ENCODE measurements at places on chromosomes 2 and 18.

GRCh38 chr2:61371027-61371426, 99.9 kb downstream of the USP34 start:
- DNase-seq: no peak

- no peak for DNase-seq
Observed at GRCh38 chr2:163324677-163325076, 411.1 kb downstream of the FIGN start.

- DNase-seq: no peak
Observed at GRCh38 chr18:62438018-62438329, 84.9 kb upstream of the ZCCHC2 start.

GRCh38 chr2:165697748-165698443, 96.2 kb downstream of the GALNT3 start:
- no peak for DNase-seq

- DNase-seq: no peak
Observed at GRCh38 chr2:217452928-217453327, 549.9 kb downstream of the TNS1 start.

- DNase-seq: peak; percentile 99
Observed at GRCh38 chr2:102664471-102664909, 45.1 kb downstream of the SLC9A2 start.

GRCh38 chr2:190881084-190881597, 520 bp downstream of the GLS start:
- DNase-seq: no peak

DNA sequence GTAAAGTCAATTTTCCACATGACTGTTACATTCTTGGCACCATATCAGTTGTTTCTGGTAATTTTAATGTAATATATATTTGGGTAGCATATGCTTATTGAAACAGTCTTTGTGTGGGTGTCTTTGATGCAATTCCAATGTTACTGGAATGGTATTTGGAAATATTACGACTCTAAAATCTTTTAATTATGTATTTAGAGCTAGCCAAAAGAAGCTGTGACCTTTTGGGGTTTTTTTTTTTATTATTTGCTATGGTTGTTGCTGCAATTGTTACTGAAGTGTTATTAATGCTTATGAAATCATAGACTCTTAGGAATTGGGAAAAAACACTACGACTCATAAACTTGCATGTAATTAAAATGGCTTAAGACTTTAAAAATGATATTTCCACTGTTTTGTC, 95.9 kb downstream of the AOX1 start:
- DNase-seq: no peak

DNA sequence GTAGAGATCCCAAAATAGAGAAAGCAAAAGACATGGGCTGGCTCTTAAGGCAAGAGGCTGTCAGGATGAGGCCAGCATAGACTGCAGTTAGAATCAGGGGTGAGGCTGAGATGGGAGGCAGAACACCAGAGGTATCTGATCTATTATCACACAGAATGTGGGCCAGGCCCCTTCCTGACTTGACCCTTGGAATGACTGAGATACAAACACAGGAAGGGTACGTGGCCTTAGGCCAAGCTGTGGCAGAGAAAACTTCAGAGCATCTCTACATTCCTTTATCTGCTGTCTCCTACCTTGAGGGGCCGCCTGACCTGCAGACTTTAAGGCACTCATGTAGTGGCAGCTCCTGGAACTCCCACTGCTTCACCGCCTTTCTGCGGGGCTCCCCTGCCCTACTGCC, 28.4 kb downstream of the TMEM17 start:
- no peak for DNase-seq

DNA sequence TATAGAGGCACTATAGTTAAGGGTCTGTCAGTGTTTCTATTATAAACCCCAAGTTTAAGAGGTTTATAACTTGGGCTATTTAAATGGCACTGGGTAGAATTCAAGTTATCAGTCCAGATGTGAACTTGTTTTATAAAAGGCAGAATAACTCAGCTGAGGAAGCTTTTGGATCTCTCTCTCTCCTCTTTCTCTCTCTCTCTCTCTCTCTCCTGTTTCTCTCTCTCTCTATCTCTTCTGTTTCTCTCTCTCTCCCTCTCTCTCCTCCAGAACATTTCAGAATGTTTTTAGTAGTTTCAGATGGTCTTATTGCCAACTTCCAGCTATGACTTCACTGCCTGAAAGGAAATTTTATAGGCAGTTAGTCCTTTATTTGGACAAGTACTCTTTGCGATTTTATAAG, 6.4 kb upstream of the BCL11A start:
- no peak for DNase-seq

DNA sequence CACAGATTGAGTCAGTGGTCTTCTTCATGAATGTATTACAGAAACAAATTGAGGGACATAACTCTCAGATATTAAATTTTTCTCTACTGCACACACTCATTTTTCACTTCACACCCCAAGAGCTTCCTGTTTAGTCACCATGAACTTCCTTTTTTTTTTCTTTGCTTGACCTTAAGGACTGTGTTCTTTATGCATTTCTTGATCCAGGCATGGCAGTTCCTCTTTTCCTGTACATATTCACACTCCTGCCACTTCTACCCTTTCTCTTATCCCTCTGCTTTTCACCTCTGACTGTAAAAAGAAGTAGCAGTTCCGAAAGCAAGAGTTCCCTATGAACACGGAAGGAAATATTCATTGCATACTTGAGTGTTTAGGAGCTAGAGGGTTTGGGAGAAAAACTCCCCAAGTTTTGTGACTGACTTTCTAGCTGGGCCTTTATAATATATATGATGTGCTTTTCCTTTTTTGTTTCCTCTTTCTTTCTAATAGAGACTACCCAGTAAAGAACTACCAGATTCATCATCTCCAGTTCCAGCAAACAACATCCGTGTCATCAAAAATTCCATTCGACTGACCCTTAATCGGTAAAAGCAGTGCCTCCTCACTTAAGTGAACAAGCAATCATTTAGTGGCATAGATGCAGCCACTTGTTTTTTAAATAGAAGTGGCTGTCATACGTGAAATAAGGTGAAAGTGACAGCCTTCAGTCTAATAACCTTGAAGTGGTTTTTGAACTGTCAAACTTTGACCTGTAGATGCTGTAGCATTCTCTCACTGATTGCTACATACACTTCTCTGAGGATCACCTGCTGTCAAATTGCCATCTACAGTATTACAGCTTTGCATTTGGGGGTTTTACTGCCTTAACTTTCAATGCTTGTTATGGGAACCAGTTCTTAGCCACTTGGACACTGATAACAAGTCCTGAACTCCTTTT, 40.8 kb downstream of the PAPOLG start:
- no peak for DNase-seq

GRCh38 chr2:209976698-209977385, 25.6 kb upstream of the RPE start:
- no peak for DNase-seq

GRCh38 chr2:149221002-149221401, 109.4 kb upstream of the LYPD6 start:
- DNase-seq: no peak

GRCh38 chr2:17599617-17600016, 59.1 kb downstream of the VSNL1 start:
- no peak for DNase-seq

DNA sequence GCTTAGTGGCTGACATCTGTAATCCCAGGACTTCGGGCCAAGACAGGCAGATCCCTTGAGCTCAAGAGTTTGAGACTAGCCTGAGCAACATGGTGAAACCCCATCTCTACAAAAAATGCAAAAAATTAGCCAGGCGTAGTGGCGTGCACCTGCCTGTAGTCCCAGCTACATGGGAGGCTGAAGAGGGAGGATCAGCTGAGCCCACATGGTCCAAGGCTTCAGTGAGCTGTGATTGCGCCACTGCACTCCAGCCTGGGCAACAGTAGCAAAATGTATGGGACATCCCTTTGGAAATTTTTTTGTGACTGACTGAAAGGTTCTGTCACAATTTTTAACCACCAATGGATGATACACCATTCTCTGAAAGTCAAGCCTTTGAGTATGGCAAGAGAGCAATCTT, 6.3 kb upstream of the COLEC12 start:
- DNase-seq: no peak

GRCh38 chr2:104866883-104867812, 13.2 kb downstream of the POU3F3 start:
- no peak for DNase-seq

GRCh38 chr2:27212626-27213471, 781 bp upstream of the SLC5A6 start:
- DNase-seq: no peak

GRCh38 chr2:28361991-28362710, 30.5 kb upstream of the FOSL2 start:
- no peak for DNase-seq

- DNase-seq: peak; percentile 89
Observed at GRCh38 chr2:43158259-43158880, 68.0 kb downstream of the ZFP36L2 start.

DNA sequence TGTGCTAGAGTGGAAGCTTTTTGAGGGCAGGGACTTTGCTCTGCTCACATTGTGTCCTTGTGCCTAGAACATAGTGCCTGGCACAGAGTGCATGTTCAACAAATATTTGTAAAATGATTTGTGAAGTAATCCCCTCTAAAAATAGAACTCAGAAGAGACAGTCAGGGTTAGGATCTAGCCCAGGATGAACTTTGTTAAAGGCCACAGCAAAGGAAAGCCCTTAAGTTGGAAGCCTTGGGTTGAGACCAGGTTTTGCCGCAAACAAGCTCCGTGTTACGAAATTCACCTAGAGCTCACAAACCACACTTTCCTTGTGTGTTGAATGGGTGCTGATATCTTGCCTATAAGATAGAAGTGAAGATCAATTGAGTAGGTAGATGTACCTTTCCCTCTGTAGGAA, 84.2 kb downstream of the SETBP1 start:
- no peak for DNase-seq

DNA sequence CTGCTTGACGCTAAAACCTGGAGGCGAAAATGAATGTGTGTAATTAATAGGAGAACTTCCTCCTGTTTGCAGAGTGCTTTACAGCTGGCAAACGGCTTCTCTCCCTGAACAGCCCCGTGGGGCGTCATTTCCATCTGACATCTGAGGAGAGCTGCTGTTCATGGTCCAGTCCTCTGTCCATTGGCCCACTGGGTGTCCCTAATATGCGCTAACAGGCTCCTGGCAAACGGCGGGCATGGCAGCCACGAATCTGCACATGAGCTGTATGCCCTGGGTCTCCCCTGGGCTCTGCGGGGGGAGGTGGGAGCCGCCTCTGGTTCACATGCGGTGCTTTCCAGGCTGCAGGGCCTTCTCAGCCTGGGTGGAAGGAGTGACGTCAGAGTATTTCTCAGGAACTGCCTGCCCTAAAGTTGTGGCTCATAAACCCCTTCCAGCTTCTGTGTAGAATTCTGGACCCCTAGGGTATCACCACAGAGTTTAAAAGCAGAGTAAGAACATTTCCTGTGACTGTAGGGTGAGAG, 73.2 kb downstream of the LRRFIP1 start:
- no peak for DNase-seq

DNA sequence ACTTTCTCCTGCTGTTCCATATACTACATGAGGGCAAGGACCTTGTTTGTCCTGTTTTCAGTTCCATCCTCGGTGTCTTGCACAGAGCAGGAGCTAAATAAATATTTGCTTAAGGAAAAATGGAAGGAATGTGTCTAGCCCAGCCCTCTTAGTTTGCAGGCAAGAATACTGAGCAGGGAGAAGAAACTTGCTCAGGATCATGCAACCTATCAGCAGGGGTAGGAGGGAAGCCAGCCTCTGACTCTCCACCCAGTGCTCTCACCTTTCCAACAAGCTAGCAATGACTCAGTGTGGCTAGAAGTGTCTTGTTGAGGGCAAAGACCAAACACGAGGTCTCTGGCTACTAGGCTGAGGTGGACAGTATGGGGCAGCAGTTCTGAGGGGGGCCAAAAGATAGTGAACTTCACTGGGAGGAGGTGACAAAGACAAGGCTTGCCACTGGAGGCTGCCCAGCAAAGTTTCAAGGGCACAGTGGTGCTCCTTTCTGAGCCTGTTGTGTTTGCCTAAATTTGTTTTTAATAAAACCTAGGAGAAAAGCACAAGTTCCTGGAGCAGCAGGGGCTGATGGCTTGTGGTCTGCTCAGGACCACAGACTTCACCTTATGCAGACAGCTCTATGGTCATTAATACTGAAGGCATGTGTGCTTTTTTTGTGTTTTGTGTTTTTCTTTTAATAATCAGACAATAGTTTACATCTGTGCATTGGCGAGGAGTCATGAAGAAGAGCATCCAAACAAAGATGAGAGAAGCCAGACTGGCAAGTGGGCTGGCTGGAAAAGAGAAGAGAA, 49.1 kb upstream of the CTAGE1 start:
- peak; percentile 95 for DNase-seq

- no peak for DNase-seq
Observed at GRCh38 chr2:169513094-169513493, 3.6 kb downstream of the KLHL41 start.

DNA sequence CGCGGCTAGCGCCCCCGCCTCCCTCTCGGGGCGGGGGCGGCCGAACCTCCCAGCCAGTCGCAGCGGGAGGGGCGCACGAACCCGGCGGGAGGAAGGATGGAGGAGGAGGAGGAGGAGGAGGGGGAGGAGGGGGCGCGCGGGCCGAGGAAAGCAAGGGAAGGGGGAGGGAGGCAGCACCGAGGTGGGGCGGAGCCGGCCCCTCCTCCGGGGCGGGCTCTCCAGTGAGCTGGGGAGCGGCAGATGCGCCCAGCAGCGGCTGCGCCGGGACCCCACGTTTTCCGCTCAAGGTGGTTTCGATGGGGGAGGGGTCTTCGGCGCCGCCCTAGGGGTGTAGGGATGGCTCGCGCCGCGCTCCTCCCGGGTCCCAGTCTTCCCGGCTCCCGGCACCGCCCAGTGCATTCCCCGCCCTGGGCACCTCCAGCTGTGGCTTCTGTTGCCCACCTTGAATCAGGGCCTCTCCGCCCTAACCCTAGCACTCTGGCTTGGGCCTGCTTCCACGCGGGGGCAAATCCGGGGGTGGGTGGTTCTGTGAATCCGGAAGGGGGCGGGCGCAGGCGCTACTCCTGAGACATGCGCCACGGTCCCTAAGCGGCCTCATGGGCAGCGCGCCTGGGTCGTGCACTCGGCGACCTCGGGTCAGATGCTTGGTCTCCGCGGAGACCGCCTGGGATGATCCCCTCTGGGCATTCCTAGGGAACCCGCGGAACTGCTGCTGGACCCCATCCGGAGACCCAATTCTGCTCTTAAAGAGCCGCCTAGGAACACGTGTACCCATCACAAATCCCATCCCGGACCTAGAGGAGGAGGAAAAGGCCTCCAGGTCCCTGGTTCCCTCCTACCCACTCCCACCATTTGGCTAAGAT, at the start of gene FBXO41:
Gene FBXO41 (minus strand): TSS at position 183 of the 863 bp plus-strand sequence. CDS start 14,848 bp downstream, outside the sequence.
- DNase-seq: no peak

DNA sequence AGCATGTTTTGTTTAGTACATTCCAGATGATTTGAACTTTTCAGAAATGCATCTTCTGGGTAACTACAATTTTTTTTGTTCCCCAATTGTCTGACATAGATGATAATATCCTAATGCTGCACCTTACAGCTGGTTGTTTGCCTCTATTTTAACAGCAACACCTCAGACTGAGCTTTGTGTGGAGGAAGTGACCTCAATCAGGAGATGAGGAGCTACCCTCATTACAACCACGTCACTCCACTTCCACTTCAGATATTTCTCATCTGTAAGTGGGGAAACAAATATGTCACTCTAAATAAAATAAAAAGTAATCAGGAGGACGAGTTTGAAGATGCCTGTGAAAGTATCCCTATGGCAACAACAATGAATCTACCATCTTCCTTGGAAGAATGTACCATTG, 12.1 kb upstream of the SRSF7 start:
- no peak for DNase-seq
